ENCODE measurements at places on chromosomes 2 and 18. TPM values are rescaled to one million over a fixed set of nuclear protein-coding genes. Genes with fewer than 3 reads are reported as not detected.

Gene CYP27A1
- 3.5 TPM for total RNA-seq

Gene FBXO48
- total RNA-seq = 0.61 TPM

GRCh38 chr2:26469092-26469710 lies 8.7 kb downstream of the OTOF start:
- no peak overlapping the region for H3K27ac ChIP-seq
- H3K4me3 ChIP-seq = no peak overlapping the region
- no peaks in the 10 kb centered on the region for H3K36me3 ChIP-seq
- DNase-seq = no peak
- no peaks in the 10 kb centered on the region for H3K27me3 ChIP-seq

GRCh38 chr2:231720987-231721966 lies 13.0 kb downstream of the PTMA start:
- DNase-seq = no peak
- no peak overlapping the region for H3K27ac ChIP-seq
- H3K4me1 ChIP-seq = no peaks in the 10 kb centered on the region
- no peaks in the 10 kb centered on the region for H3K36me3 ChIP-seq

- H3K27me3 ChIP-seq = no peaks in the 10 kb centered on the region
- H3K36me3 ChIP-seq = no peaks in the 10 kb centered on the region
- H3K4me1 ChIP-seq = no peaks in the 10 kb centered on the region
- DNase-seq = no peak
- H3K27ac ChIP-seq = no peak overlapping the region
Measured at GRCh38 chr2:96359866-96360265, 24.3 kb downstream of the NCAPH start.

Data from esophagus squamous epithelium (tissue), 5 donors.